Forelimb muscle (tissue), 1 donor: ENCODE measurements at places on chromosomes 3 and 15. TPM values are rescaled to one million over a fixed set of nuclear protein-coding genes. Genes with fewer than 3 reads are reported as not detected.

DNA sequence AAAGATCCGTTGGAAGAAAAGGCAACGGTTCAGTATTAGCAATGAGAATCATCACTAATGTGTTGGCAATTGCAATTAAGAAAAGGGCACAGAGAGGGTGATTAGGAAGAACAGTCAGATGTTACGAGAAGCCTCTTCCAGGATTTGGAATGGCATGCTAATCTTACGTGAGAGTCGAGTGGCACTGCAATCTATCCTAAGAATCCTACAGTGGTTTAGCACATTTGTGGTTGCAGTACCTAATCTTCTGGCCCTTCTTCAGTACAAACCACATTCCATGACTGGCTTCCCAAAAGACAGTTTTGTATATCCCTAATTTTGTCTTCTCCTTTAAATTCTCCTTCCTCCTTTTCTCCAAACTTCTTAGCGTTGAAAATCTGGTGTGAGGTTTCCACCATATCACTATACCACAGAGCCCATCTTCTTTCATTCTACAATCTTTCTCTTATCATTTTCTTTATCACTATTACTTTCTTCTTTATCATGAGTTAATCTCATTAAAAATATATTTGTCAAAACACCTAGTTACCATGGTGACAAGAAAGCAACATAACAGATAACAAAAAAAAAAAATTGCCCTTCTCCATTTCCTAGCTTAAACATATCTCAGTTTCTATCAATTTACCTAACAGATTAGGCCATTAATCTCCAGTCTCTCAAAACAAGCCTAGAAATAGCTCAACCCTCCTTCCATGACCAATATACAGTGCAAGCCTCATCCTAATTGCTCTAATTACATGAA lies 60.1 kb downstream of the IGSF11 start:
- DNase-seq = no peak

GRCh38 chr3:108079043-108079442 lies 11.8 kb downstream of the CD47 start:
- no peak for DNase-seq

DNA sequence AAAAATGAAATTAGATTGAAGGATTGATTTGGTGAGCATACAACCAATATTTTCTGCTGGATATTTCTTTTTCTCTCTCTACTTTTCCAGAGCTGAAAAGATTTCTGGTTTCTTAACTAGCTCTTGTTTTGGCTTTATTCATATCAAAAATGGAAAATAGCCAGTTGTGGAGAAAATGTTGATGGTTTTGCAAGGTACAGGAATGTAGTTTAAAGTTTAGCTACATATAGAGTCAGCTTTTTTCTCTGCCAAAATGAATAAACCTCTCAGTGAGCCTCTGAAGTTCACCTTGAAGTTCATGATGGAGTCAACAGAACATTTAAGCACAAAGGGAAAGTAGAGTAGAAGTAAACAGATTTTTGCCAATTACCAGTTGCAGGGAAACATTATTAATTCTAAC lies 720.5 kb upstream of the ALCAM start:
- DNase-seq = no peak

GRCh38 chr3:165643425-165643824 lies 193.8 kb downstream of the BCHE start:
- DNase-seq = no peak

- DNase-seq = no peak
Observed at GRCh38 chr3:55558316-55558715, 71.2 kb upstream of the WNT5A start.

DNA sequence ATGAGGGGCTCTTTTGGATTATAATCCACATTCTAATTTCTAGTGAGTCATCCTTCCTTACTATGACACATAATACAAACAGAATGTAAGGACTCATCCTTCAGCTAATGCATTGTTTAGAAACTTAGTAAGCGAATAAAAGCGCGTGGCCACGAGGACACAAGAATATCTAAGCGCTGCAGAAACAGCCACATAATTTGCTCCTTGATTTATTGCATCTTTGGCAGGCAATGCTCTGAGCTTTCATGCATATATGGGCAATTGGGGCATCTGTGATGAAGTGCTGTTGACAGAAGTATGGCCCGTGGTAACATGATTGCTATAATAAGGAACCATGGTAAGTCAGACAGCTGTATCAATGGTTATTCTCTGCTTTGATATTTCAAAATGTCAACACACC lies 191.3 kb upstream of the ZNF385D start:
- DNase-seq = no peak

GRCh38 chr3:126134219-126134975 lies 46.0 kb downstream of the ALDH1L1 start:
- DNase-seq = peak; percentile 14

DNA sequence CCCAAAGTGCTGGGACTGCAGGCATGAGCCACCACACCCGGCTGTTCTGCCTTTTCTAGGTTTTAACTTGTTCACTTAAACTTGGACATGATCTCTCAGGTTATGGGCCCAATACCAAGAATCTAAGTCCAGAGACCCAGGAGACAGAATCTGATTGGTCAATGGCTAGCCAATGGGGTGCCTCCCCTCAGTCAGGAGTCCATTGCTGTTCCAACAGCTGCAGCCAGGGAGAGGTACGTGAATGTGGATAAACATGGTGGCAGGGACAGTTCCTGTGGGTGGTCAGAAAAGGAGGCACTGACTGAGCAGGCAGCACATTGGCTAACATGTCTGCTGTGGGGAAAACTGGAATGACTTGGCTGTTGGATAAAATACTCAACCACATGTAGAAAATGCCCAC lies 140.3 kb downstream of the RPLP1 start:
- no peak for DNase-seq

DNA sequence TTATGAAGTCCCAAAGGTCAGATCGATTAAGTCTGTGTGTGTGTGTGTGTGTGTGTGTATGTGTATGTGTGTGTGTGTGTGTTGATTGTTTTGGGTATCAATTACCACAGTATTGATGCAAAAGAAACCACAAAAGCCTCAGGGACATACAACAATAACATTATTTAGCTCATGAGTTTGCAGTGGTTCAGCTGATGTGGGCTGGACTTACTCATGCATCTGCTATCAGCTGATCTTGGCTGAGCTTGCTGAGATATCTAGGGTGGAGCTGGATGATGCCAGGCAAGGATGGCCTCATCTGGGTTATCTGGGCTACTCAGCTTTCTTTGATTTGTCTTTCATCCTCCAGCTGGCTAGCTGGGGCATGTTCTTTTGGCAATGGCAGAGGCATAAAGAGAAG lies 82.4 kb upstream of the PRR23C start:
- DNase-seq = no peak

DNA sequence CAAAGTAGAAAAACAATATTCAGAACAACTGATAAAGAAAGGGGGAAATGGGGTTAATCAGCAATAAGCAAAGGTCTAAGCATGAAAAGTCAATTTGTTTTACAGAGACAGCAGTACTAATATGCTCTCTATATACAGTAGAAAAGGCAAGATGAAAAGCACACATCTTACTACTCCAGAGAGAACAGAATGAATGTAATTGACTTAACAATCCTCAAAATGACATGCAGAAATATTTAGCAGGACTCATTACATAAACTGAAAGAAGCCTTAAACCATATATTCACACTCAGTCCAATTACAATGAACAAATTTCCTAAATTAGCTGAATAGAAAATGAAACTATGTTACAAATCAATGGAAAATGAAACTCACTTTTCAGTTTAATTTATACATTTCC lies 319.8 kb downstream of the SUCLG2 start:
- DNase-seq = no peak

DNA sequence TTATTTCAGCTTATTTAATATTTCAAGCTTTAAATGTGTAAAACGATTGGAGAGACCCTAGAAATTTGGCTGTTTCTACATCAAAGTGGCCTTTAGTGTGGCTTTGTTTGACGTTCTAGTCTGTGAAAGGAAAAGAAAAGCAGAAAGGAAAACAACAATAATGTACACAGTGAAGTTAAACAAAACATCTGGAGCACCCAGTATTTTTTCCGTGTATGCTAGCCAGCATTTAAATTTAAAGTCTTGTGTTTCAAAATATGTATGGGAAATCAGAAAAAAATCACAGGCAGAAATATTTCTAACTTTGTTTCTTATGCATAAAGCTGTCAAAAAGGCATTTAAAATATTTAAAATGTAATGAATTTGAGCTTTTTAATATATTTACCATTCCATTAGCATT lies 218.1 kb downstream of the NAALADL2 start:
- DNase-seq = peak; percentile 16

DNA sequence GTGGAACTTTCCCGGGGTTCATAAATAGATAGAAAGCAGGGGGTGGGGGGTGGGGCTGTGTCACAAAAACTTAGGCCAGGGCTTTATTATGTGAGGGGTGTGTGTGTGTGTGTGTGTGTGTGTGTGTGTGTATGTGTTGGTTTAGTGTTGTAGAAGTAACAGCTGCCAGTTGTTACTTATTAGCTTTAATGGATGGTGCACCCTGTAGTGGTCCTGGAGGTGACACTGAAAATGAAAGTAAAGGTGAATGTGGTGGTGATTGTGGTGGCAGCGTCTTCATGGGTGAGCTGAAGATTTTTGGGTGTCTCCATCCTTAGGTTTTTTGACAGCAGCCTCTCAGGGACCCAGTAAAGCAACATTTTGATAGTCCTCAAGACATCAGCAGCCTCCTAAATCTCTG lies 449.9 kb downstream of the PDCD6IP start:
- DNase-seq = no peak

GRCh38 chr3:100041328-100041749 lies 73.0 kb downstream of the FILIP1L start:
- peak; percentile 82 for DNase-seq

DNA sequence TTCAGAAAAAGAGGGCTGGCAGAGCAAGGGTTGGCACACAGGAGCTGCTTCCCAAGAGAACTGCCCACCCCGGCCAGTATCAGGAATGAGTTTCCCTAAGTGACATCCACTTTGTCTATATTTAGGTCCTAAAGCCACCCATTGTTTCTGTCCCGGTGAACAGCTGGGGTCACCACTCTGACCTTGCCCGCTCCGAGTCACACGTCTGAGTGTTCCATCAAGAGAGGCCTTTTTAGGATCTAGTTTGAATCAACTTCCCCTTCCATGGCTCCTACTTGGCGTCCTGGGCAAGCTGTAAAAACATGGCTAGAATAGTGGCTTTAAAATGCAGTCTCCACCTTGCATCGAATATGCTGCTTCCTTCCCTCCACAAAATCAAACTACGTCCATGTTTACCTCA lies 109.6 kb upstream of the ARHGEF3 start:
- DNase-seq = no peak

GRCh38 chr3:195140816-195141793 lies 129.9 kb downstream of the XXYLT1 start:
- no peak for DNase-seq

DNA sequence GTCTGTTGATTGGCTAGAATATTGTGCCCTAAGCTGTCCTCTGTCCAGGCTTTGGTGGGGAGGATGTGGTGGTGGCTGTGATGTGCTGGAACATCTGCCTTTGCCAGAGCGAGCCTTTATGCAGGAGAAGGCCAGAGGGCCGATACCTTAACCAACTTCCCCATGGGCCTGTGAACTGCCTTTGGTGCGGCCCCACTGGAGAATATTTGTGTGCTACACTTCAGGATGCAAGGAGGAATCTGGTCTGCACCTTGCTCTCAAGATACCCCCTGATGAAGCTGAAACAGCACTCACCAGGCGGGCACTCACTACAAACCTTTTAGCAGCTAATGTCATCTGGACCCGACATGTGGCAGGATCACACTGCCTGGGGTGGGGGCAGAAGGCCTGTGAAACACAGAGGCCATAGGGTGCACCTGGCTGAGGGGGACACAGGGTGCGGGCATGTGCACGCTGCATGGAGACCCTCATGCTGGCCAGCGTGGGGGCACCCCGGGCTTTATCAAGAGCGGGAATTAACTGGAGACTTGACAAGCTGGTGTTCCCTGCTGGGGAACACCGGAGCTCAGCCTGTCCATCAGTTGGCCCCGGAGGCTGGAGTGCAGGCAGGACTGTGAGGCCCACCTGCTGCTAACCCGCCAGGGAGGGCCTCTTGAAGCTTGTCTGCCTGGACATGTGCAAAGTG lies 16.4 kb downstream of the PRR23E start:
- no peak for DNase-seq

DNA sequence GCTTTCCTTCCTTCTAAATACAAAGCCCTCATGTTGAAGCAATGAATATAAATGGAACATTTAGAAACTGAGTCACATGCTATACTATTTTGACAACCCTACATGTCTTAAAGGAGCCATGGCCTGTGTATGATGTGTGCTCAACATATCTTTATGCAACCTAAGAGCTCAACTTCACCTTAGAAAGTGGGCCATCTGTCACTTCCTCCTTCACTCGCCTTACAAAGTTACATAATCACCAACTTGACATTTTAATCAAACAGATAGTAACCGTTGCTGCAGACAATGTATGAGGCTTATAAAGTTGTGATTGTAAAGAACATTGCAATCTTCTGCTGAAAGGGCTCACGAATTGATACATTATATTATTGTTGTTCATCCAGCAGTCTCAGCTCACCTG lies 163.6 kb downstream of the SERPINI1 start:
- no peak for DNase-seq

DNA sequence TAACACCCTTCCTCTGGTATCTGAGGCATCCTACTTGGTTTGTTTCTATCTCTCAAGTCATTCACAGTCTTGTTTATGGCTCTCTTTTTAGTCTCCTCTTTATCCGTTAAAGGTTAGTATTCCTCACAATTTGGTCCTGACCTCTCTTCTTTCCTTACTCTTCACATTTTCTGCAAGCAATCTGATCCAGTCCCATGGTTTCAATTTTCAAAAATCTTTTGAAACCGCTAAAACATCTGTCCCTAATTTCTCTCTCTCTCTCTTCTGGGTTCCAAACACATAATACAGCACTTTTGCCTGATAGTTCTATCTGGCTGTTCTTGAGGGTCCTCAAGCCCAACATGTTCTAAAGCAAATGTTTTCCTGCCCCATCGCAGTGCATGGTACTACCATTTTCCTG lies 149.0 kb downstream of the SERPINI1 start:
- no peak for DNase-seq

DNA sequence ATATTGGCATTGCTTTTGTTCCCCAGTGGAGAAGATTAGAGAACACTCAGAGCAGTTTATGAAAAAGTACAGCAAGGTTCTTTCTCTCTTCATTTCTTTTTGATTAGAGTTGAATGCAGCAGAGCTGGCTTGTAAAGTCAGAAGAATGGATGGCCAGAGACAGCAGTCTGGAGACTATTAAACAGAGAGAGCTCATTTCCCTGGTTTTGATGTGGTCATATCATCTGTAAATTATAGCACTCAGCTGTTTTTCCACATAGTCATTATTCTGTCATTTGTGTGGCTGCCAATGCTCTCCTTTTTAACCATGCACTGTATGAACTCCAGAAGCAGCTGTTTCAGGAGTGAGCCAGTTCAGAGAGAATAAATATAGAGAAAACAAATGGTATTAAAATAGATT lies 177.4 kb upstream of the CRBN start:
- peak; percentile 91 for DNase-seq

GRCh38 chr3:190305406-190305805 lies 16.8 kb downstream of the CLDN1 start:
- no peak for DNase-seq

- DNase-seq = no peak
Observed at GRCh38 chr3:189298469-189299375, 127.0 kb downstream of the TPRG1 start.

HMG20A gene
- 46.5 TPM for polyA plus RNA-seq

PGBD4 gene
- 2.2 TPM for polyA plus RNA-seq

SRP14 gene
- 295 TPM for polyA plus RNA-seq

KIF15 gene
- 9.2 TPM for polyA plus RNA-seq

SNUPN gene
- polyA plus RNA-seq = 17.6 TPM

IL12A gene
- polyA plus RNA-seq = 0.58 TPM

PARL gene
- 32.7 TPM for polyA plus RNA-seq

LRRIQ4 gene
- polyA plus RNA-seq = 0.13 TPM

LMAN1L gene
- polyA plus RNA-seq = not detected

SLC15A2 gene
- polyA plus RNA-seq = 49.8 TPM

NPRL2 gene
- polyA plus RNA-seq = 19.6 TPM

TPRG1 gene
- polyA plus RNA-seq = 2.7 TPM

CLEC3B gene
- 94.4 TPM for polyA plus RNA-seq

REC114 gene
- polyA plus RNA-seq = not detected
